ENCODE measurements at places on chromosomes 6 and 20.

- DNase-seq: no peak
Observed at GRCh38 chr6:30570263-30570662, 979 bp upstream of the ABCF1 start.

GRCh38 chr6:73388433-73388799 lies 6.2 kb upstream of the DDX43 start:
- no peak for DNase-seq

GRCh38 chr20:25223179-25223661 lies 24.7 kb upstream of the PYGB start:
- peak; percentile 62 for DNase-seq

- no peak for DNase-seq
Observed at GRCh38 chr6:80010288-80010687, 5.8 kb downstream of the TTK start.

- DNase-seq: no peak
Observed at GRCh38 chr6:163750431-163751031, 336.0 kb downstream of the QKI start.

DNA sequence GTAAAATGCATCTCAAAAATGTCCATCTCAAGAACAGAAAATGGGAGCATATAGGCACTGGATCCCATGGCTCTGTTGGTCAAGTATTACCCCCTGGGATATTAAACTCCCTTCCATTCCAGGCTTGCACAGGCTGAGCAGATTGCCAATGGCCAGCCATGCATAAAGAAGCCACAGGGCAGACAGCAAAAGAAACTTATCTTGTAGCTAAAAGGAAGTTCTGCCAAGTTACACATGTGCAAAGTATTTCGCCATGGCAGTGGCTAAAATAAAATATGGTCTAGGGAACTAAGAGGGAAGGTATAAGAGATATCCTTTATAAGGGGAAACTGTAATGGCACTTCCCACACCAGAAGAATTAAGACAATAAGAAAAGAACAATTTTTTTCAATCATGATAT lies 415.6 kb upstream of the BTBD3 start:
- DNase-seq: peak; percentile 5

GRCh38 chr6:32868257-32868788 lies 14.3 kb downstream of the PSMB9 start:
- peak; percentile 58 for DNase-seq

DNA sequence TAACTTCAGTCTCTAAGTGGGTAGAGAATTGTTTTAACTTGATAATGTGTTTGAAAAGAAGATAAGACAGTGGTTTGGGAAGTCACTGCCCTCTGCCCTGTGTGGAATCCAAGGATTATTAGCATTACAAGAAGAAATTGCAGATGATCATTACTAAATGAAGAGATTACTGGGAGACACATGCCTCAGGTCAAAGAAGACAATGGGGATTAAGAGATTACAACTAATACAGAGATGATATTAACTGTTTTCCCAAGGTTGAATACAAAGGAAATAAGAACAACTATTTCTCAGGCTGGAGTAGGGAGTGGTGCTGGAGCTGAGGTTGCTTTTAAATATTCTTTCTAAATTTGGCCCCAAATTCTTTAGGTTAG lies 166.0 kb downstream of the TRMT11 start:
- no peak for DNase-seq
